ENCODE measurements at places on chromosomes 1 and 21.

- DNase-seq = peak; percentile 58
Measured at GRCh38 chr1:54791880-54792522, 9.1 kb downstream of the TTC22 start.

GRCh38 chr1:23651069-23651808, 40.4 kb upstream of the RPL11 start:
- DNase-seq = peak; percentile 41

DNA sequence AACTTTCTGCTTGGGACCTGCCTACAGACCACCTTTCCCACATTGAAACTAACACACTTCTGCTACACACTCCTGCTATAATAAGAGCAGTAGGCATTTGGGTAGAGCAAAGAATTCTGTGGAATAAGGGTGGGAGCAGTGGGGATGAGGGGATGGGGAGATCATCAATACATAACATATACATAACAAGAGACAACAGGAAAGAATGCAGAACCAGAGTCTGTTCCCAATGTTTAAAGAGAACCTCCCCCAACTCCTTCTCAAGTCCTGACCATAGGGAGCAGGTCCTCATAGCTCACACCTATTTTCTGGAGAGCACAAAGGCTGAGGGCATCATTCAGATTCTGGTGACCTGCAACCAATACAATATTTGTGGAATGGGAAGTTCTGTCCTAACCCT, 121.6 kb upstream of the BARHL2 start:
- DNase-seq = no peak

DNA sequence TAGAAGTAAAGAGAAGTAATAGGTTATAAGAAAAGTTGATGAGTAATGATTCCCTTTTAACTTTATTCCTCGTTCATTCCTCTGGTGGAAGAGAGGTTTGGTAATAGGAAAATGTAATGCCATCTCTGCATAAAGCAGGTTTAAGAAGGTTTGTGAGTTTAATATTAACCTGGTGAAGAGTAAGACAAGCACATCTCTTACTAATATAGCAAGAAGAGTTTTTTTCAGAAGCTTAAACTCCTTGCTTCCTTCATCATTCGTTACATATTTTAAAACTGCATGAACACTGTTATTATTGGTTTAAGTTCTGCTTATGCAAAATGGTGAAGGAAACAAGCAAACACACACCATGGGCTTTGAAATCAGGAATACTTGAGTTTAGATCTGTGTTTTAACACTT, 9.2 kb upstream of the PLA2G4A start:
- no peak for DNase-seq

DNA sequence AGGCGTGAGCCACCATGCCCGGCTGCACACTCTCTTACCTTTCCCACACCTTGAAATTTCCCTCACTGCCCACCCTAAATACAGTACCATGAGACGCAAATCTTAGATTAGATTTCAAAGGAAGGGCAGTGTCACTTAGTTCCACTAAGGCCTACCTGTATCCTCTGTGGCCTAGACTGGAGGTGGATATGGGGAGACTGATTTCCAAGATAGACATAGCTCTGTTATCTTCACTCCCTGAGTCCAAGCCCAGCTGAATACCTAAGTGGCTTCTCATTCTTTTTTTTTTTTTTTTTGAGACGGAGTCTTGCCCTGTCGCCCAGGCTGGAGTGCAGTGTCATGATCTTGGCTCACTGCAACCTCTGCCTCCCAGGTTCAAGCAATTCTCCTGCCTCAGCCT, 89.0 kb downstream of the SLC16A1 start:
- no peak for DNase-seq

GRCh38 chr1:152411134-152411533, 2.9 kb downstream of the CRNN start:
- no peak for DNase-seq

GRCh38 chr1:197042676-197043341, 24.3 kb downstream of the F13B start:
- no peak for DNase-seq

- DNase-seq = peak; percentile 79
Measured at GRCh38 chr1:193614817-193615216, 428.4 kb upstream of the B3GALT2 start.

Data from dermis blood vessel endothelial cell (primary cell).